ACHN (cell line): ENCODE measurements at places on chromosomes 2 and 18.
A peak's percentile ranks its signal among the peaks of the same experiment; 100 is the strongest.

DNA sequence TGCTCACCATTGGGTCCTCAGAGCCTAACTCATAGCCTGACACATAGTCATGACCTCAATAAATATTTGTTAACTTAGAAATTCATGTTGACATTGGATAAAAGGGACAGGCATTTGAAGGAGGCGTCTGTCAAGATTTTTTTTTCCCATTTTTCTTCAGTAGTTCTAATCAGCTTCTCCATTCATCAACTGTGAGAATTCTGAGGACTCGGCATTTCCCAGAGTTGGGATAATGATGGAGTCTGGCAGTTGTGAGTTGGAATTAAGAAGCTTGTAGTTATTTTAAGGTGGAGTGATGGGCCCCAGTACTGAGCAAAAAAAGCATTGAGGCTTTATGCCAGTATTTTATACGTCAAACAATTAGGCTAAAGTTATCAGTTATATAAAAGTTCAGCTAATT lies 4.6 kb downstream of the SPATS2L start:
- no peak for DNase-seq

DNA sequence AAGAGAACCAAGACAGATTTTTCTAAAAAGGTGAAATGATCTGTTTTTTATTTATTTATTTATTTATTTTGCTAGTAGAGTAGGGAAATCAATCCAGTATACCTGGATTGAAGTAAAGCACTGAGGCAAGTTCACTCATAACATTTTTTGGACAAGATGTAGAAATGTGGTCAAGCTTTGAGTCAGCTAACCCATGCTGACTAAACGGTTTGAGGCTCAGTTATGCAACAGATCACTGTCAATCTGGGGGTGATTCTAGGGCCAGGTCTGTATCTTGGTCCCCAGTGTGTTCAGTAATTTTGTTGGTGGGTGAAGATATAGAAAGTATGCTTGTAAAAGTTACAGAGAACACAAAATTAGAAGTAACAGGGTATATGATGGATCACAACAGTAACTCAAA lies 60.2 kb downstream of the RMDN2 start:
- DNase-seq = peak; percentile 14

- DNase-seq = no peak
These were observed 64.8 kb downstream of the KCNG2 start for GRCh38 chr18:79862562-79862961.

- peak; percentile 58 for DNase-seq
These were observed 39.0 kb downstream of the IRS1 start for GRCh38 chr2:226760412-226761194.

DNA sequence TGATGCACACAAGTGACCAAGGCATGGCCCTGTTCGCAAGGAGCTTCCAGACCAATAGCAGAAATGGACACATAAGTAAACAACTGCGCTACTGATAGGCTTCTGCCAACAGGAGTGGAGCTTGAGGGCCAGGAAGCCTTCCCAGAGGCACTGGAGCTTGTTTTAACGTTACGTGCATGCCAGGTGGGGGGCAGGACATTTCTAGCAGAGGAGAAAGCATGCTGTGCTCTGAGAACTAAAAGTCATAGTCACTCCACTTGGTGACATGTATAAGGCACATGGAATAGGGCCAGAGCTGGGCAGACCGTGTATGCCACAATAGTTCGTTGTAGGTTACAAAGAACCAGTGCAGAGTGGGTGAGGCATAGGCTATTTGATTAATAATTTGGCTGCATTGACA lies 184.2 kb downstream of the NEDD4L start:
- DNase-seq = no peak

DNA sequence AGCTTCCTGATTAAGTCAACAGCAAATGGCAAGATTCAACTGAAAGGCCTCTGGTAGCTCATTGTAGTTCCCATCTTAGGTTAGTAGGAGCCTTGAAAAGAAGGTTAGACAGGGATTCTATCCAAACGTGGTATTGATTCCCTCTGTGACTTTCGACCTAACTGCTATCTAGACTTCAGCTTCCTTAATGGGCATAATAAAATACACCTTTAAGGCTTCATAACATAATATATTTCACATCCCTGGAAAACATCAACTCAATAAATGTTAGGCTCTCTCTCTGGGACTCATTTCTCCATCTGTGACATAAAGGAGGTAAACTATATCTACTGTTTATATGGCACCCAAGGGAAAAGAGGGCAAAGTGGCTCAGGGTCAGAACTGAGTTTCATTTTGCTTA lies 60.9 kb downstream of the STK39 start:
- no peak for DNase-seq

- no peak for DNase-seq
These were observed 16.0 kb downstream of the FAM178B start for GRCh38 chr2:96970248-96970875.

DNA sequence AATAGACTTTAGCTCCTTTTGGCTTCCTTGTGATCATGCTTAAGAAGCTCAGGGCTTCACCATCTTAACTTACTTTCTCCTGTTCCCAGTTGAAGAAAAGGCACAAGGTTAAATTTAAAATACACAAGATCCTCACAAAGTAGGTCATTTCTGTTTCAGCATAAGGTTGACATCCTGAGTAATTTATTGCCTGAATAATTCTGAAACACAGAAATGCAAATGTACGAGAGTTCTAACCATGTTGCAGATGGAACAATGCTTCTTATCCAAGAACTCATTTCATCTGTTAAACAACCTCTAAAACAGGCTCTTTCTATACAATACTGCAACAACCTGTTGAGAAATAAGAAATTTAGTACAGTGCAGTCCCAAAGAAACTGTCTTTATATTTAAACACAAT lies 395.2 kb downstream of the BCL11A start:
- no peak for DNase-seq

GRCh38 chr2:205013586-205013985 lies 468.3 kb downstream of the PARD3B start:
- DNase-seq = no peak

DNA sequence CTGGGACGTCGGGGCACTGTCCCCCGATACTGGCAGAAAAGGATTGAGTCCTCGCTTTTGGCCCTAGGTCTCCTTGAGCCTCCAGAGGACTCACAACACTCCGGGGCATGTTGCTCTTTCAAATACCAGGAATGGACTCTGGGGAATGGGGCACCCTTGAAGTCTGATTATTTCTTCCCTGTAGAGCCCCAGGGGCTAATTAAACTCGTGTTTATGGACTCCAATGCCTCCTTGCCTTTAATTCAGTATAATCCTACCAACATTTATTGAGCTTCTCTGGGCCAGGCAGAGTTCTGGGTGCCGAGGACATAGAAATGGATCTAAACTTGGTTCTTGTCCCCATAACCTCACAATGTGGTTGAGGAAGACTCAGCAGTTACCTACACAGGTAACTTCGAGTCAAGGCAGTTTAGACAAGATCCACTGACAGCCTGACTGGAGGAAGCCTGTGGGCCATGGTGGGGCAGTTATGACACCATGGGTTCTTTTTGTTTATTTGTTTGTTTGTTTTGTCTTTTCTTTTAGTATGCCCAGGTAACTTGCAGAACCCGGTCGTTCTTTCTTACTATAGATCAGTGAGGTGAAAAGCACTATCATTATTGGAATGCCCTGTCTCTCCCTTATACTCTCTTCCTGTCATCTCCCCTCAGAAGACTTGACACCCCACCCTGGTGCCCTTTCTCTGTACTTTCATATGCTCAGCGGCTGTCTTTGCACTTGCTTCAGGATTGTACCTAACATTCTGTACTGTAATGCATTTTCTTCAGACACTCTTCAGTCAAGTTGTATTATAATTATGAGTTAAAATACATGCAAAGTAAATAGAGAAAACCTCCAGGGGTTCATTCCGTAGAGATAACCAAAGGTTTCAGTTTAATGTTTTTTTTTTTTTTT lies 3.2 kb downstream of the CFLAR start:
- DNase-seq = peak; percentile 62

- DNase-seq = peak; percentile 1
These were observed 461.4 kb downstream of the GALR1 start for GRCh38 chr18:77711096-77711495.

- no peak for DNase-seq
These were observed 103.5 kb downstream of the SMIM21 start for GRCh38 chr18:75323821-75324585.
